EL (cell line): ENCODE measurements at places on chromosomes 3 and 15.

- DNase-seq, result peak; percentile 90
These were observed 27.0 kb downstream of the PSTPIP1 start for GRCh38 chr15:77021803-77022381.

GRCh38 chr15:64105113-64105704 lies 9.4 kb downstream of the SNX1 start:
- no peak for DNase-seq

DNA sequence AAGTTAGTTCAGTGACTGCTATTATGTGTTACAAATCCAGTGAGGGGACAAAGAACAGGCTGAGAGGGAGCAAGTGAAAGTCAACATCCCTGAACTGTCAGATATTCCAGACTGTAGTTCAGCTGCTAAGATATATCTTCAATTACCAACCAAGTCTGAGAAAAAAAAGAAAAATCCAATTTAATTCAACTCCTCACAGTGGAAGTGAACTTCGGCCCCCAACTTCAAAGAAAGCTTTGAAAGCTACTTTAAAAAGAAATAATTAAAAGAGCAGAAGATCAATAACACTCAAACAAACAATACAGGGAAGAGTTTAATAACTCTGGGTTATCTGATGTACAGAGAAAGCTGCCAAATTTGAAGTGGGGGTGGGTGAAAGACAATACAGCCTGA lies 174.0 kb downstream of the SERPINI1 start:
- no peak for DNase-seq

- no peak for DNase-seq
These were observed 398 bp upstream of the RAB7A start for GRCh38 chr3:128725547-128726022.

DNA sequence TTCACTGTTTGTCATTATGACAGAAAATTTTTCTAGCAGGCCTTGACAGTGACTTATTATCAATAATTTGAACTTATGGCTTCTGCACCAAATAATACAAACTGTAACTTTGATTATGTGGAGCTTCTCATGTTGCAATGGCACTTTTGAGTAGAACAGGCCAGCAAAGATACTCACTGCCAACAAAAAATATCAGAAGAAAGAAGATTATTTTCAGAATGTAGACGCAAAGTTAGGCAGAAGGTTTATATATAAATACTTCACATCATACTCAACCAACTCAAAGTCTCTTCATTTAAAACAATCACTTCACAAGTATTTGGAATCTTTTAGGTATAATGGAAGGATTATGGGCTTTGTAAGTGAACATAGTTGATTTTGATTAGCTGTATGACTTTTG lies 893.0 kb downstream of the ROBO2 start:
- no peak for DNase-seq

DNA sequence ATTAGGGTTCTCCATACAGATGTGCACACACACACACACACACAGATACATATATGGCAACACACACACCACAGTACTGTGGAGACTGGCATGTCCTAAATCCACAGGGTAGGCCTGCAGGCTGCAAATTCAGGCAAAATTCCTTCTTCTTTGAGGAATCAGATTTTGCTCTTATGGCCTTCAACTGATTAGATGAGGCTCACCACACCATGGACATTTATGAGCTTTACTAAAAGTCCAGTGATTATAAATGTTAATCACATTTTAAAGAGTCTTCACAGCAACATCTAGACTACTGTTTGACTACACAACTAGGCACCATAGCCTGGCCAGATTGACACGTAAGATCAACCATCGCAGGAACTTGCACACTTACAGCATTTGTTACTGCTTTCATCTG lies 140.3 kb upstream of the UBE3A start:
- no peak for DNase-seq

DNA sequence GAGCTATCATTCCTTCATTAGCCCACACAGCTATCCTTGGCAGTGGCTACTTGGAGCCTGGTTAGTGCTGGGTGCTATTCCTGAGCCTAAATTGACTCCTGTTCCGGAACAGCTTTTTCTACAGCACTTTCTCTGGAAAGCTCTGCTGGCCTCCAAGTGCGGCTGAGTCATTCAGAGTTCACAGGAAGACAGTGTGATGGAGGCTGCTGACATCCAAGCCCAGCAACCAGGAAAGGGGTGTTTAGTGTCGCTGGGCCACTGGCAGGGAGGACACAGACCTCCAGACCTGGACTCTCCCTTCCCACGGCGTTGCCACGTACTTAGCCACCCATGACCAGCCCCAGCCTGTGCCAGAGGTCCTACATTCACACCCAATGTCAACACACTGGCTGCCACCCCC lies 28.7 kb downstream of the CACNA2D2 start:
- peak; percentile 30 for DNase-seq

GRCh38 chr3:114093596-114093995 lies 37.1 kb downstream of the QTRT2 start:
- DNase-seq, result peak; percentile 73

DNA sequence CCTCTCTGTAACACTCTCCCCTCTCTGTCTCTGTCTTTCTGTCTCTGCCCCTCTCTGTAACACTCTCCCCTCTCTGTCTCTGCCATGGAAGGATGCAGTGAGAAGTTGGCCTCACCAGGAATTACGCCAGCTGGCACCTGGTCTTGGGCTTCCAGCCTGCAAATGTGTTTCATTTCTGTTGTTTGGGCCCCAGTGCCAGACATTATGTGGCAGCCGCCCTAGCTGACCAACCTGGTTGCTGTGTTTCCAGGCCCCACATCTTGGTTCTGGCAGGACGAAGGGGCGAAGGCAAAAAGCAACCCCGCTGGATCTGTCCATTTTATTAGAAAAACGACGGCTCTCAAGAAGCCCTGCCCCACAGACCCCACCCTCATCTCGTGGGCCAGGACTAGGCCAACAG lies 5.2 kb upstream of the ZXDC start:
- DNase-seq, result no peak

DNA sequence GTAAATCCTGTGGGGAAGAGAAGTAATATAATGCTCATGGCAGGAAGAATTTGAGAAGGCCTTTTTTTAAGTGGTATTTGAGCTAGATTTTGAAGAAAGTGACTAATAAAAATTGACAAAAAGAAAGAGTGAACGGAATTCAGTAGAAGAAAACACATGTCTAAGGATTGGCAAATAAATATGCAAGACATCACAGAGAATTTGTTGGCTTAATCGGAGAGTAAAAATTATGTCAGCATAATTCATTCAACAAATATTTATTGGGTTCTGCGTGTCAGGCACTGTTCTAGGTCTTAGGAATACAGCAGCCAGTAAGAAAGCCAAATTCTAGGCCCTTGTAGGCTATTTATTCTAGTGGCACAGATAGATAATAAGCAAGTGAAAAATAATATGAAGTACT lies 33.6 kb upstream of the LEKR1 start:
- peak; percentile 29 for DNase-seq

DNA sequence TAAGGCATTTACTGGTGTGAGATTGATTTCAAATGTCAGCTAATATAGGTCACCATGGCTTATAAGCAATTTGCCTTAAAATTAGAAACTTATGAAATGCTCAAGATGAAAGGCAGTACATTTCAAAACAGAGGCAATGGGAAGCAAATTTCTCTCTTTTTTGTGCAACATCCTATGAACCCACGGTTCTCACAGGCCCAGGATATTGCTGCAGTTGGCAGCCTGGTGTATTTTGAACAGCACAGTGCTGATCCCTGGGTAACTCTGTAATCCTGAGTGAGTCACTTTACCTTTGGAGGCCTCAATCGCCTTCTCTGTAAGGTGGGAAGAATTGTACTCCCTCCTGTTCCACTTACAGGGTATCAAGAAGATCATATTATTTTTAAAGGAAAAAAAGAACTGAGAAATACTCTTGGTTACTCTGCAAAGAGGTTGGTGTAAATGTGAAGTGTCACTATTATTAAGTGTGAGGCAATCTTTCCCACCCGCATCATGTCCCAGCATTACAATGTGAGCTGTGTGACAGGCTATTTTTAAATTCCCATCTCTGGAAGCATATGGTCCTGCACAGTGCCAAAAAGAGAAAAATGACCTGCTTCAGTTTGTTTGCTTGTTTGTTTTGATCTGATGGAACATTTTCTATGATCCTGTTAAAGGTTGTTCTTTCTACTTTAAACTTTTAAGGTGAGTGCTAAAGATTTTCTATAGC lies 190.1 kb upstream of the LPP start:
- no peak for DNase-seq

GRCh38 chr15:48643776-48644466 lies 1.6 kb downstream of the FBN1 start:
- DNase-seq, result peak; percentile 46

DNA sequence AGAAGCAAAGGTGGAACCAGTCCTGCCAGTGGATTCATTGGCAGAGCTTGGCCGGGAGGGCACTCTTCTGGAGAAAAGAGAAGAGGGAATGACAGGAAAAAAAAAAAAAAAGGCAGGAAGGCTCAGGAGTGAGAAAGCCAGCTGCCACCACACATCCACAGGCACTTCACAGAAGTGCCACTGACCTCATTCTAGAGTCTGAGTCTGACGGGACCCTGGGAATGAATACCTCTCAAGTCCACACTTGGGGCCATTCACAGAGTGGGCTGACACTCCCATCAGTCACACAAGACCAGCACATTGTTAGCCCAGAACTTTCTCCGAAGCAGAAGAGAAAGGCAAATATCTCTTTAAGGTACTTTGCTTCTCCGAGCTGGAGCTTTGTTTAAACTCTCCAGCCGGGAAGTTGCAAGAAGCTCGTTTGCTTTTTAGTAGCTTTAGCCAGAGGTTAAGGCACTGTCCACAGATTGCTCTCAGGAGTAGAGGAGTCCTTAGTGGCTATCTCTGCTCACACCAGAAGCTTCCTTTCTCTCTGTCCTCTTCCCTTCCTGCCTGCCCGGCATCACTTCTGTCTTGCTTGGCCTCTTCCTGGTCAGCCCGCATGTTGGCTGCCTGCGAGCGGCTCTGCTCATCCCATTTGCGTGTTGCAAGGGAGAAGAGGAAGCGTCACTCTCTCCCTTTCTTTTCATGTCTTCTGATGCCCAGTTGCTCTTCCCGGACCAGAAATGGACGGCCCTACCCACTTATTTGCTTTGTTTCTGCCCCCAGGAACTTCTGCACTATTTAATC lies 53.8 kb downstream of the CMTM6 start:
- no peak for DNase-seq

- peak; percentile 46 for DNase-seq
These were observed 124.8 kb upstream of the NR2E3 start for GRCh38 chr15:71685420-71685993.

GRCh38 chr15:62726461-62726860 lies 316.1 kb upstream of the TPM1 start:
- DNase-seq, result no peak

DNA sequence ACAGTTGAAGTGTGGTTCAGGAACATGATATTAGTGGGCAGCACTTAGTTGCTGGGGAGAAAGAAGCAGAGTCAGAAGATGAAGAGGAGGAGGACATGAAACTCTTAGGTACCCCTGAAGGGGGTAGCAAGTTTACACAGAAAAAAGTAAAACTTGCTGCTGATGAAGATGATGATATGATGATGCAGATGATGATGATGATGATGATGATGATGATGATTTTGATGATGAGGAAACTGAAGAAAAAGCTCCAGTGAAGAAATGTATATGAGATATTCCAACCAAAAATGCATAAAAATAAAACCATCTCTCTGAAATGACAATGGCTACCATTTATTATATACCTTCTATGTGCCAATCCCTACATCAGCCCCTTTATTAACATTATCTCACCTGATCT lies 39.9 kb upstream of the SOX14 start:
- DNase-seq, result no peak
